Left forelimb (tissue), 1 donor: ENCODE measurements at places on chromosomes 1 and 21.

- DNase-seq = no peak
These were observed 7.7 kb upstream of the CRYBG2 start for GRCh38 chr1:26361605-26362122.

DNA sequence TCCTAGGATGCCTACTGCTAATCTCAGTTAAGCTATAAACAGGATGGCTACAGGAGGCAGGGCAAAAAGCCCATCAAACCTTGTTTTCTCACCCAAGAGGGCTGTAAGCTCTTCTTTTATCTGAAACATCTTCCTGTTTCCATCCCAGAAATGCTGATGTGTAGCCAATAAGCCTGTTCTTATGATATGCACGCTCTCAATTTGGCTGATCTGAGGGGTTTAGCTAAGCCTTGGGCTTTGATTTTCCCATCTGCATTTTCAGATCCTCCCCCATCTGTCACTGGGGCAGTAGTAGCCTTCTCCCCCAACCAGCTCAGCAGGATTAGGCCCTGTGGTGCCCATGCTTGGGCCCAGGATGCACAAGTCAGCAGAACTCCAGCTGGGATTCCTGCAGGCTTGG is 105.0 kb downstream of the BRINP2 start:
- DNase-seq = no peak

DNA sequence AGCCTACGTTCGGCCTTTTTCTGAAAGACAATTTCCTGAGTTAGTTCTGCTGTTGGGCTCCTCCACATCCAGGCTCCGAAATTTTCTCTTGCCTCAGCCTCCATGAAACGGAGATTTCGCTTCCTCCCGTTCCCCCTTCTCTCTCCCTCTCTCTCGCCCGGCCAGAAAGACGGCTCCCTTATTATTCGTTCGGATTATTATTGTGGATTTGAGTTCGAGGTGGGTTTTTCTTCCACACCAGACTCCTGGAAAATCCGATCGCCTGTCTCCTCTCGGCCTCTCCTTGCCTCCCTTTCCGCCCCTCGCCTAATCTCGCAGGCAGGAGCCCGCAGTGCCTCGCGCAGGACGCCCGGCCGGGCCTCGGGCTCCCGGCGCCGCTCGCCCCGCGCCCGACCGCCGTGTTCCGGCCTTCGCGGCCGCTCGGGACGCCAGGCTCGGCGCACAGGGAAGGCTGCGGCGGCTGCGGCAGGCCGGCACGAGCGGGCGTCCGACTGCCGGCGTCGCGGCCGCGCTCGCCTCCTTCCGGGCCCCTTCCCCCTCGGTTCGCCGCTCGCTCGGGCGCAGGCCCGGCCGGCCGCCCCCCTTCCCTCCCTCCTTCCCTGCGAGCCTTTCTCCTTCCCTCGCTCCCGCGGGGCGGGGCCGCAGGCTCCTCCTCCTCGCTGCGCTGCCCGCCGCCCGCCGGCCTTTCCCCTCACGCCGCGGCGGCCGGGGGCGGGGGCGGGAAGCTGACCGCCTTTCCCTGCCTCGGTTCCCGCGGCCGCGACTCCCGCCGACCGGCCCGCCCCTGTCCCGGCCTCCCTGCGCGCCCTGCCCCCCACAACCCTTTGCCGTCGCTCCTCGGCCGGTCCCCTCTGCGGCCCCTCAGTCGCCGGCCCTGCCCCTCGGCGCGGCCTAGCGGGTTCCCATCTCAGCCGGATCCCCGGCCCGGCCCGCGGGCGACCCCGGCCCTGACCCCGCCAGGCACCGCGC is at the start of gene ARHGEF11:
Gene ARHGEF11, minus strand, starts transcription at position 493 of the 969 bp plus-strand sequence. CDS start 1,412 bp downstream, outside the sequence.
- peak; percentile 92 for DNase-seq

- no peak for DNase-seq
These were observed 39.4 kb upstream of the GADD45A start for GRCh38 chr1:67645495-67646144.
